ENCODE measurements at places on chromosomes 1 and 21.

DNA sequence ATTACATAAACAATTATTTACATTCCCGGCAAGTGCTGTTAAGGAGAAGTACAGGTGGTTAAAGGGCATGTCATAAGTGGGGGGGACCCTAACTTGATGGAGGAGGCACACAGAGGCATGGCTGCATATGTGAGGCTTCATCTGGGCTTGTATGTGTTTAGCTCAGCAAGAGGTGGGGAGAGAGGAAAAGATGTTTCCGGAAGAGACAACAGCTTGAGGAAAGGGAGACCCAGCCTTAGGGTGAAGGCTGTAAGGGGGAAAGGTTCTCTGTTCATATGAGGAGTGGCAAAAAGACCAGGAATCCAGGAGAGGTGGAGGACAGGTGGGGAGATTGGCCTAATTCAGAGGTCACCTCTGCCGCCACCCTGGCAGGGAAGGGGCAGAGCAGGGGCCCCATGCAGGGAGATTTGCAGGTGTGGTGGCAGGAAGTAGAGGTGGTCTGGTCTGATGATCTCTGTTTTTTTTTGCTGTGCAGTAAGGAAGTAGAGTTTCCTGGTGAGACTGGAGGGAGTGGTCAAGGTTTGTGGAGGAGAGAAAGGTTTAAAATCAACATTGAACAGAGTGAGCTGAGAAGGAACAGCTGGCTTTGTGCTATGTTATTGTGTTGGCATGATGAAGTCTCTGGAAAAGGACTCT, 9.0 kb downstream of the TRAF5 start:
- DNase-seq: no peak

DNA sequence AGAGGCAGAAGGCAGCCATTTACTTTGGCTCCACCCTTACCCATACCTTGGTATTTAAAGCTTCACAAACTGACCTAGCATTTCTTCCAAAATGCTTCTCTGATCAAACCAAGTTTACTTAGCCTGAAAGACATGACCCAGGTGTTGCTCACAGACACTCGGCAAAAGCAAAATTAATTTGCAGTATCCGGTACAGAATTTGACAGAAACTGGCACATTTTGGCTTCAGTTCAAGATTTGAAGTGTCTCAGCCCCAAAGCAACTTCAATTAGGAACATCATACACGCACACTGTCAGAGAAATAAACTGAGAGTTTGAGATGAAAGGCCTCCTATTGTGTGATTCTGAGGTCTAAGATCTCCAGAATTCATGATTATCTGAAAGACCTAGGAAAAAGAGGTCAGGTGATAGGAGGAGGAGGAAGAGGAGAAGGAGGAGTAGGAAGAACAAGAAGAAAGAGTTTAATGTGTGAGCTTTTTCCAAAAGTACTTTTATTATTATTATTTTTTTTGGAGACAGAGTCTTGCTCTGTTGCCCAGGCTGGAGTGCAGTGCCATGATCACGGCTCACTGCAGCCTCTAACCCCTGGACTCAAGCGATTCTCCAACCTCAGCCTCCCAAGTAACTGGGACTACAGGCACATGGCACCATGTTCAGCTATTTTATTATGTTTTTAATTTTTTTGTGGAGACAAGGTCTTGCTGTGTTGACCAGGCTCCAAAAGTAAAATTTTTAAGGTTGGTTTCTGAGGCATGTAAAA, 143.6 kb downstream of the SLC45A1 start:
- no peak for DNase-seq

- DNase-seq: no peak
These were observed 287.8 kb downstream of the RRAGC start for GRCh38 chr1:38571726-38572125.

DNA sequence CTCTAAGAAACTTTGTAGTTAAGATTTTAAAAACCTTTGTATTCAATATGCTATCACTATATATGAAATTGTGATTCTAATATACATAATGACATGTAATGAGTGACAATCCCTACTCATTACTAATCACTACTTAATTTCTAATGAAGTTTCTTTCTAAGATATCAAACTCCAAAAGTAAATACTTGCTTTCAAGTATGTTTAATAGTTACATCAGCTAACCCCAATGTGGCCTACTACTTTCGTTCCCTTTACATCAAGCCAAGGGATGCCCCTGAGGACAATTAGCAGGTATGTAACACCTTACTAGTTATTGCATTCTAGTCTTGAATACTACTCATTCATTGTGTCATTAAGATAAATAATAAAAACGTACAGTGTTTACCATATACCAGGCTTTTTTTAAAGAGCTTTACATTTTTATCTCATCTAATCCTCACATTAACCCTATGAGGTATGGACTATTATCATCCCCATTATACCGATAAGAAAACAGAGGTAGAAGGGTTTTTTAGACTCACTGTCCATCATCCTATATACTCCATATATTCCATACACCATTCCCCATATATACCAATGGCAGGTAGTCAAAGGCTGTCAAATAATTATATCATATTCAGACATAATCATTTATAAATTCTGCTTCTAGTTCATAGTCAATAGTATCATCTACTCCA, 4.2 kb downstream of the PPP1R15B start:
- DNase-seq: no peak

DNA sequence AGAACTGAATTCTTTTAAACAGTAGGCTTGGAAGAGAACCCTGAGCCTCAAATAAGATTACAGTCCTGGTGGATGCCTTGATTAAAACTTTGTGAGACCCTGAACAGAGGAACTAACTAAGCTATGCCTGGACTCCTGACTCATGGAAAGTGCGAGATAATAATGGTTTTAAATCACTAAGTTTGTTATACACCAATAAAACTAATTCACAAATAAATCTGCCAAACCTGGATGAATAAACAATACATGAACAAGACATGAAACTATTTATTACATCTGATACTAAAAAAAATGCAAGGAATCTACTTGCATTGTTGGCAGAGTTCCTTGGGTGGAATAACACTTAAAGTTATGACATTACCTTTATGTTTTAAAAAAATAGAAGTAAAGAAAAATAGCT, 118.4 kb downstream of the PIGK start:
- no peak for DNase-seq

GRCh38 chr1:13813398-13814012, 113.5 kb downstream of the PRDM2 start:
- DNase-seq: no peak

All from stimulated activated CD8-positive, alpha-beta memory T cell treated with anti-CD3 and anti-CD28 coated beads, Interleukin-2, amount 100 ng/mL, for 1 hour (primary cell).